ENCODE measurements at places on chromosomes 7 and 10.

DNA sequence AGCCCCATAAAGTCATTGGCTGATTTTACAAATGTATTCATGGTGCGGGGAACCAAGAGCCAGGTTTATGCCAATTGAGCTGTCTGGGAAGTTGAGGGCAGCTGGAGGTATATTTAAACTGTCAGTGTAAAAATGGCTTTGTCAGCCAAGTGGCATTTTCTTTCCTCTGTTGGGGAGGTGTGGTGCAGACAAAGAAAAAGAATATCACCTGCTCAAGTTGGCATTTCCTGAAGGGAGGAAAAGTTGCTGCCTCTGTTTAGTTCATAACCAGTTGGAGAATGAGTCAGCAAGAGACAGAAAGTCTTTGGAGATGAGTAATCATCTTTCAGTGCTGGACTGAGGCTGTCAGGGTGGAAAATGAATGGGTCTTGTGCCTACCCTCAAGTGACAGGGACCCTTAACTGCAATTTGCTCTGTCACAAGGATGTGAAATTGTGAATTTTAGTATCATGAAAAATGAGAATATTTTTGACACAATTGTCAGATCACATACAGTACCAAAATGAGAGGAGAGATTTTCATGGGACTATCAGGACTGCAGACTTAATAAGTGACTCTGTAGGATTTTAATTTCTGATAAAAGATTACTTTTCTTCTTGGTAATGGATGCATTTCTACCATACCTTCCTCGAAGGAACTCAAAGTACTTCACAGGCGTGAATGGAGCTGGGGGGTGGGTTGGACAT lies 137.3 kb downstream of the ANLN start:
- DNase-seq: no peak

DNA sequence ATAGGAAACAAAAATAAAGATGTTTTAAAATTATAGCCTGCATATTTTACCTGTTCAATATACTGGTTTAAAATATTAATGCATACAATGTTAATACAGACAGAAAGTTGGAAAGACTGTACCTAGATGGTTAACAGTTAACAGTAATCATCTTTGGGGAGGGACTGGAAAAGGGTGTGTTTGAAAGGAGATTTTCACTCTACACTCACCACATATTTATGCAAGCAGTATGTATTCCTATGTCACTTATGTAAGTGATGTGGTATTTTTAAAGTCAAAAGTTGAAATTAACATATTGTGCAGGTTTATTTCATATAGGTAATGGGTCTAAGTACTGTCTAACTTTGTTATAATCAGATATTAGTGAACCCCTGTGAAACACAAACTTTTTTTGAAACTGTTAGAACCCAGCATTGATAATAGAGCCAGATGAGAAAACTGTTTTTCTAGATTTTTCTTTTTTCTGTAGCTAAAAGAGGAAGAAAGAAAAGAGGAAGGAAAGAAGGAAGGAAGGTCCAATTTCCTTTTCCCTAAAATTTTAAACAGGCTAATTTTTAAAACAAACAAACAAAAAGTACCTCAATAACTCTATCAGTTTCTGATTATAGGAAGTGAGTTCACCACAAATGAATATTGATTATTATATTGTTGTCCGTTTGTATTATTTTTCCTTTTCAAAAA lies 9.0 kb upstream of the STARD3NL start:
- DNase-seq: no peak

- peak; percentile 61 for DNase-seq
Observed at GRCh38 chr7:101077303-101078086, 7.8 kb upstream of the TRIM56 start.

GRCh38 chr10:124174071-124174566 lies 80.7 kb upstream of the CHST15 start:
- DNase-seq: no peak

- no peak for DNase-seq
Observed at GRCh38 chr10:10551596-10552301, 465.9 kb upstream of the CELF2 start.

DNA sequence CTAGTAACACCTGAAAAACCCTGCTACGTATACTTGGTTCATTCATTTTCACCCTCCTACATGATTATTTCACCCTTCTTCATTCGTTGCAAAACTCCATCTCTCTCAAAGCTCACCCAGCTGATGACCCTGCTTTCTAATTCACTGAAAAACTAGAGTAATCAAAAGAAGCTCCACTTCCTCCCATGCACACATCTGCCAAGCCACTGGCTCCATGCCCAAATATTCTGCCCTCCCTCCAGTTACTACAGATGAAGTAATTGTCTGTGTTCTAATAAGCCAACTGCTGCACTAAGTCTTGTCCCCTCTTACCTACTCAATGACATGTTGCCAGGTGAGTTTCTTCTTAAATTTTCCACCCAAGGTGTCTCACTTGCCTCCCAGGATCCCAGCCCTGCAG lies 96.9 kb upstream of the CCDC71L start:
- DNase-seq: no peak

GRCh38 chr7:2023877-2024566 lies 208.7 kb downstream of the MAD1L1 start:
- no peak for DNase-seq

DNA sequence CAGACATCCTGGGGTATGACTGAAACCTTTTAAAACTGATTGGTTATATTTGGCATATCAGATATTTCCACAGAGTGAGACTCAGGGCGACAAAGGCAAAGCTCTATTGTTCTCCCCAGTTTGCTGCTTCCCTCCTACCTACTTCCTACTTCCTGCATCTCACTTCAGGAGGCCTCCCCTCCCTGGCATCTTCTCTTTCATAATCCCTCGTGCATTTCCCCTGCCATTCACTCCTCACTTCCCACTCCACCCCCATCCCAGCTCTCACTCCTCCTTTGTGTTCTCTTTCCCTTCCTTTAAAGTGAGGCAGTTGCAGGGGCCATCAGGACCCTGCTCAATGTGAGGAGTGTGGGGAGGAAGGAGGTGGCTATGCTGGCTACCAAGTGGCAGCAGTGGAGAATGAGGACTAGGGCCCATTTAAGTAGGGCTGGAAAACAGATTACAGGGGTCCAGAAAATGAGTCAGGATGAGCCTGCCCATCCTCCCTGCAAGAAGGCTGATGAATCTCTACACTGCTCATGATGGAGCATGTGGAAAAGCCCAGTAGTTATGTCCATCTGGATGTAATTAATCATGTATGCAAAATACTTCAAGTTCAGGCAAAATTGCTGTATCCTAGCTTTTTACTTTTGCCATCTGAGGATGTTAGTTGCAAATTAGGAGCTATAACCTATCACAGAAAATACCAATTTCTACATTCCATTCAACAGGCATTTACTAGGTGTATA lies 311.8 kb upstream of the IMMP2L start:
- DNase-seq: no peak

- no peak for DNase-seq
Observed at GRCh38 chr7:101936611-101937231, 119.3 kb downstream of the CUX1 start.

DNA sequence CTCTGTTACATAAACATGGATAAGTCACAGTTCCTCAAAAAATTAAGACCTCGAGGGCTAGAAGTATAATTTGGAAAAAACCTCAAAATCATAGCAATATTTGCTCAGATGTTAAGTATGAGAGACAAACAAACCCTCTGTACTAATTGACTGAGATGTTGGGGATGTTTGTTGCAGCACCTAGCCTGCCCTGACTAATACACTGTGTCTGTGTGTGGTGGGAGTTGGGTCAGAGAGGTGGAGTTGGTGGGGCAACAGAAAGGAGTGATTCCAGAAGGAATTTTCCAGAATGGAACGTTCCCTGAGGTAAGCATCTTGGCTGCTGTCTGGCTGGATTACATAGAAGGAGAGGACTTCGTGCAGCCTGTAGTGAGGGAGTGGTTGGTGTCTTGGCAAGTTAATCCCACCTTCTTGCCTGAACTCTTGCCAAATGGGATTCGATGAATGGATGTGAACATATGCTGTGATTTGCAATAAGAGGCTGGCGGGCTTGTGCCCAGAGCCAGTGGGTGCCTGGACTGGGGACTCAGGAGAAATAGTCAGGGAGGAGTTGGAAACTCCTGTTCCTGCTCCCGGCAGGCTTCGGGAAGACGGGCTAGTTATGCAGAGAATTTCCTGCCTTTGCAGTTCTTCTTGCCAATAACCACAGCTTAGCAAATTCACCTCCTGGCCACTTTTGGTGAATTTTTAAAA lies 9.3 kb upstream of the FAM180A start:
- no peak for DNase-seq
